ENCODE measurements at places on chromosomes 11 and 22.

- no peak for DNase-seq
These were observed 5.0 kb downstream of the DPF2 start for GRCh38 chr11:65338676-65339075.

DNA sequence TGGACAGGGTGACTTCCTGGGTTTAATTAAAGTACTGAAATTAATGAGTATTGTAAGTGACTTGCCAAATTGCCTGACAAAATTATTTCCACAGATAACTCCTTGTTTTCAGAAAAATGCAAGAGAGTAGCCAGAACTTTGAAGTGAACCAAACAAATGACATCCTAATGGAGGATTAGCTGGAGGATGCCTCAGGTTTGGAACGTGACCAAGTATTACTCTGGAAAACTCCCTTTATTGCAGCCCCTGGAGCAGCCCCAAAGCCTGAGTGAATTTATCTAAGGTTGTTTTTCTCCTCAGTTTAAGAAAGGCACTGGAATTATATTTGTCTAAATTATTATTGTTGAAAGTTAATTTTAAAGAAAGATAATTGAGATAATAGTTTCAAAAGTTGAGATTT is 343.6 kb upstream of the MTNR1B start:
- no peak for DNase-seq

DNA sequence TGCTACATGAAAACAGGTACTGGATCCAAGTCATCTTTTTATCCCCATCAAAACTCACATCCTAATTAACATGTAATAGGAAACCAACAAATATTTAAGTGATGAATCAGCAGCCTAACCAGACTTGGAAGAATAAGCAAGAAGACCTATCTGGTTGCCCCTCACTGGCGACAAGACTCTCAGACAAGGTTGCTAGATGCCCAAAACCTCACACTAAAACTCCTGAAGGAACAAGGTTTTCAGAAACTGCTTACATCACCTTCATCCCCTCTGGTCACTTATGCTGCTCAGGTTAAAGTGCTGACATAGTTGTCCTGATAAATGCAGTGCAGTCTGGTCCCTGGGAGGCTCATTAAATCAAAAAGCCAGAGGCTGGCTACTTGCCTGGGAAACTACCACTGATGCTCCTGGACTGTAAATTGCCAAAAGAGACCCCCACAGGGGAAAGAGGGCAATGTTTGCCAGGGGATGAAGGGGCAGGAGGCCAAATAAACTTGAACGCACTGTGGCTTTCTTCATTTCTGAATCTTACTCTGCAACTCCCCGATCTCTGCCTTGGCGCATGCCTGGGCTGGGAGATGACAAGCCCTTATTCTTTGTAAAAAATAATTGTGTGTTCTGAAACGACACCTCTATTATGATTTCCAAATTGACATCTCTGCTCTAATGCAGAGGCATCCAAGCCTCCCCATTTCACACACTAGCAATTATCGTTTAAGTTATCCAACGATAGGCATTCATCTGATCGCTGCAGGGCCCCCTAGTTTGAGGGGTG is 72.7 kb downstream of the AMBRA1 start:
- no peak for DNase-seq

- peak; percentile 90 for DNase-seq
These were observed 17.2 kb downstream of the POLR3H start for GRCh38 chr22:41526830-41527799.

GRCh38 chr22:34761111-34761510 is 304.8 kb upstream of the ISX start:
- no peak for DNase-seq

- no peak for DNase-seq
These were observed 77.2 kb downstream of the TMPRSS5 start for GRCh38 chr11:113628912-113629311.

GRCh38 chr11:64593156-64594105 is 2.4 kb downstream of the SLC22A12 start:
- no peak for DNase-seq

- no peak for DNase-seq
These were observed 16.9 kb downstream of the SLC37A2 start for GRCh38 chr11:125079878-125080530.

DNA sequence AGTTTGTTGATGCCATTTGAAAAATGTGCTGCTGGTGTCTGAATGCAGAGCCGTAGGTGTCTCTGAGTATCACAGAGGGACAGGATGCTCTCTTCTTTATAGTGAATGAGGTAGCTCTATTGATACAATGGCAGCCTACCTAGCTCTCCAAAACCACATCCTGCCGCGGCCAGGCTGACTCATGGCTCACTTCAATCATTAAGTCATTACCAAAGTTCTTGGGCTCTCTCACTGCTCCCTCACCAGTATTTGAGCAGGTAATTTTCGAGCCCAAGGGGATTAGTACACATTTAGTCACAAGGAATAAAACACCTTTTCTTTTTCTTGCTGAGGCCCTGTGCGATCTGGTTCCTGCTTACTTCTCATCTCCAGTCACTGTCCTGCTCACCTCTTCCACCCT is 509.0 kb upstream of the LARGE1 start:
- no peak for DNase-seq

GRCh38 chr22:44860311-44860710 is 107.9 kb downstream of the ARHGAP8 start:
- DNase-seq = no peak

- DNase-seq = no peak
These were observed 178.0 kb downstream of the HIPK3 start for GRCh38 chr11:33435216-33435615.

GRCh38 chr22:43017525-43018460 is 2.8 kb upstream of the PACSIN2 start:
- no peak for DNase-seq

- no peak for DNase-seq
These were observed 814.3 kb downstream of the METTL15 start for GRCh38 chr11:28922386-28922981.

DNA sequence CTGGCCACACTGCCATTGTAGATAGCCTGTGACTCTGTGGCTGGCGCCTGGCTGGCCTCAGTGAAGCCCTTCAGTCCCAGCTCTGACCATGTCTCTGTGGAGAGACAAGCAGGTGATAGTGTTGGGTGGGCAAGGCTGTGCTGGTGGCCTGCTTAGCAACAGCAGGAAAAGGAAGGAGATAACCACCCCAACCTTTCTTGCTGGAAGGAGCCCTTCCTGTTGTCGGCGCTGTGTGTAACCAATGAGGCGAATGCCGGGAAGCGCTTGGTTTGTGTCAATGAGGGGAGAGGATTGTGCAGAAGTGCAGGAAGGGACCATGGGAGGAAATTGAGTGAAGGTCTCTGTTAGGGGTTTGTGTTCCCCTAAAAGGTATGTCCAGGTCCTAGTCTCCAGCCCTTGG is 27.3 kb downstream of the PARVB start:
- DNase-seq = no peak

GRCh38 chr11:2788168-2789071 is 88.6 kb upstream of the KCNQ1OT1 start:
- DNase-seq = no peak

- DNase-seq = peak; percentile 59
These were observed 2.6 kb downstream of the TAF1D start for GRCh38 chr11:93738647-93739081.

- no peak for DNase-seq
These were observed 78.8 kb downstream of the LARGE1 start for GRCh38 chr22:33841281-33842005.

- DNase-seq = no peak
These were observed 17.7 kb downstream of the CYTH4 start for GRCh38 chr22:37299969-37300509.

DNA sequence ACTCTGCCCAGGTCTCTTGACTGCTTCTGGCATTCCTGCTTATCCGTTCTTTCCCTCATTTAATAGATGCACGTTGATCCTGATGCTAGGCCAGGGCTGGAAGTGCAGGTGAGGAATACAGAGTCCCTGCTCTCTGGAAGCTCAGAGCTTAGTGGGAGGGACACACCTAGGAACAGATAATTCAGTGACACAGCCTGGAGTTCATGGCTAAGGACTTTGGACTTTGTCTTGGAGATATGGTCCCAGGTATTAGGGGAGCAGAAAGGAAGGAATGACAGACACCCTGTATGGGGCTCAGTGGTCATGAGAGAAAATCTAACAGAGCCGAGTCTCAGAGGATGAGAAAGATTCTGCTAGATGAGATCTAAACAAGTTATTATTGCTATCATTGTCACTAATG is 160.6 kb downstream of the PKNOX2 start:
- no peak for DNase-seq

- DNase-seq = no peak
These were observed 24.1 kb downstream of the PTDSS2 start for GRCh38 chr11:473962-474785.

GRCh38 chr22:21098099-21098671 is 52.4 kb downstream of the LRRC74B start:
- DNase-seq = peak; percentile 52

GRCh38 chr22:28955817-28956216 is 72.4 kb downstream of the ZNRF3 start:
- no peak for DNase-seq

DNA sequence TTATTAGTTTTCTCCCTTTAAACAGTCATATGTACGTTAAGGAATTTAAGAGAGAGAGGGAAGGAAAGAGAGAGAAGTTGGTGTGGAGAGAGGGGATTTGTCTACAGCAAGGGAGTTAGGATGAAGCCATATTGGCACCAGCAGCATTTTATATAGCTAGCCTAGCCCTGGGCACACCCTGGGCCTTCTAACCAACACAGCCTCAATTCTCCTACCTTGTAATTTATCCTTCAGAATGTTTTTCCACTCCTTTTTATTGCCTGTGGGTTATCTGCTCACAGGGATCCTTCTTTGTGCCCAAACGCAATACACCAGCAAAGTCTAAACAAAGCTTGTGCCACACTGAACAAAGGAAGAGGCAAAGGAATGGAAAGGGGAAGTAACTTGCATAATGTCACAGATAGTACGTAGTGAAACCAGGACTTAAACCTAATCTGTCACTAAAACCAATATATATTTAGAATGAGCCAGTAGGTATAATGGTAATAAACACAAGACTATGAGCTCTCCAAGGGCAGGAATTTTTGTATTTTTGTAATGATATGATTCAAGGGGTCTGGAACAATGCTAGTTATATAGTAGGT is 613.8 kb upstream of the TENM4 start:
- DNase-seq = peak; percentile 69

- DNase-seq = no peak
These were observed 52.8 kb downstream of the AHNAK start for GRCh38 chr11:62493801-62494200.

DNA sequence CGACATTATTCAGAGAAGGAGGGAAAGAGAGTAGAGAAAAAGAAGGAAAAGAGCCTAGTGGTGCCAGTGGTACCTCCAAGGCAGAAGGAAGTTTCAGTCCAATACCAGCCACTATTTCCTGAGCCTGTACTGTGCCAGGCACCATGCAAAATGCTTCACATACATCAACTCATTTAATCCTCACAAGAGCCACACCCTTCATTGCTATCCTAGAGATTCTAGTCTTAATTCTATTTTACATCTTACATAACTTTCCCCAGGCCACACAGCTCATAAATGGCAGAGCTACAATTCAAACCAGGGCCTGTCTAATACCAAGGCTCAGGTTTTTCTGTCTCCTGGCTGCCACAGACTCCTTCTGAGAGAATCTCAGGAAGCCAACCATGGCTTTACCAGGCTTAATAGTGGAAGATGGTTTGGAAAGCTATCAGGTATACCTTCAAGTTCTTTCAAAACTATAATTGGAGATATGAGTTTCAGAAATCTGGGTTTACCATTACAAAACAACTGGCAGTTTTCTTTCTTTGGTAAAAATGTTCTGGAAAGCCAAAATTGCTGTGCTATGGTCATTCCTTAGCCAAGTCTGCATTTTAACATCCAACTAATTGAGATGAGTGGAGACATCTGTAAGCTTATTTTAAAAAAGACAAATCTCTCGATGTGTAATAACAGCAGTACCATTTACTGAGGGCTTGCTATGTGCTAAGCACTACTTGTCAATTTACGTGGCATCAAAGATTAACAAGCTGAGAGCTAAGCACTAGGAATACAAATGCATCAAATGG is 225.1 kb upstream of the PITPNB start:
- no peak for DNase-seq

DNA sequence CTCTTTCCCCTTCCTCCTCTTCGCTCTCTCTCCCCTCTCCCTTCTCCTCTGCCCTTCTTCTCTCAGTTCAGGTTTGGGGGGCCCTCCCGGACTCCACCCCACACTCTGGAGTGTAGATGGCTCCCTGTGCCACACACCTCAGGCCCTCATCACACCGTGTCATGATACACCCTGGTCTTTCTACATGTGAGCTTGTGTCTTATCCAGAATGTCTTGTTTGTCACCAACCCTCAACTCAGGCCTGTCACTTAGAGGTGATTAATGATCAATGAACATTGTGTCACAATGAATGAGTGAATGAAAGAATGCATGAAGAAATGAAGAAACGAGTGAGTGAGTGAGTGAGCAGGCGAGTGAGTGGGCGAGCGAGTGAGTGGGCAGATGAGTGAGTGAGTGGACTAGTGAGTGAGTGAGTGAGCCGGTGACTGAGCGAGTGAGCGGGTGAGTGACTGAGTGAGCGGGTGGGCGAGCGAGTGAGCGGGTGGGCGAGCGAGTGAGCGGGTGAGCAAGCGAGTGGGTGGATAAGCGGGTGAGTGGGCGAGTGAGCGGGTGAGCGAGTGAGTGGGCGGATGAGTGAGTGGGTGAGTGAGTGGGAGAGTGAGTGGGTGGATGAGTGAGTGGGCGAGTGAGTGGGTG is 33.8 kb downstream of the CAPN1 start:
- DNase-seq = peak; percentile 45

GRCh38 chr11:79488286-79488685 is 47.5 kb upstream of the TENM4 start:
- DNase-seq = no peak

DNA sequence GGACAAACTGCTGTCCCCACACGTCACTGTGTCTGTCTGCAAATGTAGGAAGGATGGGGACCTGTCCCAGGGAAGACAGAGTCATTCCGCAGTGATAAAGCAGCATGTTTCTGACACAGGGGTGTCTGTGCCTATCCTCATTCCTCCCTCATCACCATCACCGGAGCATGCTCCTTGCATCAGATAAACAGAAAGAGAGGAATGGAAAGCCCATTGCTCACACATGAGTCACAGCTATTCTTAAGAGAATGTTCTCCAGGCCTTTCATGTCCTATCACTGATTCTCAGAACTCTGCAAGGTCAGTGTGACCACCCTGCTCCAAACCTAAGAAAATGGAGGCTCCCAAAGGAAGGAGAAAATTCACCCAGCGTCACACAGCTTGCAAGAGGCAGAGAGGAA is 38.9 kb downstream of the ZNF195 start:
- DNase-seq = no peak

- DNase-seq = no peak
These were observed 21.5 kb downstream of the SULT4A1 start for GRCh38 chr22:43840851-43841250.

GRCh38 chr11:128480665-128481064 is 106.7 kb downstream of the ETS1 start:
- DNase-seq = no peak

DNA sequence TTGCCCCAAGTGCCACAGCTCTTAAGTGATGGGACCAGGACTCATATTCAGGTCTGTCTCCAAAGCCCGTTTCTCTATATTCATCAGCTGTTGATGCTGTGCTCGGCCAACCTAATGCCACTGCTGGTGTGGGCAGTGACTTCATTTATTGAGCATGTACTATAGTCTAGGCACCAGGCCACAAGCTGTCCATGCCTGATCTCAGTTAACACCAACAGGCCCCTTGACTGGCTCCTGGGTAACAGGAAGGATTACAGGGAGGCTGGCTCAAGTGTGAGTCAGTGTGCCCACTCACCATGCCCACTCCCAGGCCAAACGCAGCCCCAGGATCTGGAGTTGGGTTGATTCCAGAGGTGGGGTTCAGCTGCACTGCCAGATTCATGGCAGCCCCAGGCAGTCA is 8.6 kb upstream of the CRYBB2 start:
- DNase-seq = no peak

All from Karpas-422 (cell line).